ENCODE measurements at places on chromosomes 2 and 18.

DNA sequence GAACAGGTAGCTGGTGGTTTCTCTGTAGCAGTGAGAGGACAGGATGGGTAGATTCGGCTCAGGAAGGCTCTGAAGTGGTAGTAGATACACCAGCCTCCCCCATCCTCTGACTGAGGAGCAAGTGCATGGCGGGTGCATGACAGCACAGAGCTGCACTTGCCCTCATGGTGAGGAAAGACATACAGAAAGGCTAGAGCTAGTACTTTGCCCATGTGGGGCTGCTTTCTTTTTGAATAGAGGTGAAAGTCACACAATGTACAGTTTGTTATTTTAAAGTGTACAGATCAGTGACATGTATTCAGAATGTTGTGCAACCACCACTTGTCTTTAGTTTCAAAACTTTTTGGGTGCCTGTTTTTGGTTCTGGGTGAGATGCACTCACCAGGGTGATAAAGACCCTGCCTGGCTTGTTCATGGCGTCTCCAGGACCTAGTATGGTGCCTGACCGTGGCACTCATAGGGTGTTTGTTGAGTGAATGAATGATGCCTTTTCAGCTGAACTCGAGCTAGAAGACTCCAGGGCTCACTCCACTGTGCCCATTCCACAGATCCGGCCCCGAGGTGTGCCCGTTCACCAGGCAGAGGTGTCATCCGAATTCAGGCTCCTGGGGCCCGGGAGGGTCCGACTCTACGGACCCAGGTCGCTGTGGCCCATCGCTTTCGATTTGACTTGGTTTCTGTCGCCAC lies 421 bp upstream of the VAMP5 start:
- no peak for DNase-seq

DNA sequence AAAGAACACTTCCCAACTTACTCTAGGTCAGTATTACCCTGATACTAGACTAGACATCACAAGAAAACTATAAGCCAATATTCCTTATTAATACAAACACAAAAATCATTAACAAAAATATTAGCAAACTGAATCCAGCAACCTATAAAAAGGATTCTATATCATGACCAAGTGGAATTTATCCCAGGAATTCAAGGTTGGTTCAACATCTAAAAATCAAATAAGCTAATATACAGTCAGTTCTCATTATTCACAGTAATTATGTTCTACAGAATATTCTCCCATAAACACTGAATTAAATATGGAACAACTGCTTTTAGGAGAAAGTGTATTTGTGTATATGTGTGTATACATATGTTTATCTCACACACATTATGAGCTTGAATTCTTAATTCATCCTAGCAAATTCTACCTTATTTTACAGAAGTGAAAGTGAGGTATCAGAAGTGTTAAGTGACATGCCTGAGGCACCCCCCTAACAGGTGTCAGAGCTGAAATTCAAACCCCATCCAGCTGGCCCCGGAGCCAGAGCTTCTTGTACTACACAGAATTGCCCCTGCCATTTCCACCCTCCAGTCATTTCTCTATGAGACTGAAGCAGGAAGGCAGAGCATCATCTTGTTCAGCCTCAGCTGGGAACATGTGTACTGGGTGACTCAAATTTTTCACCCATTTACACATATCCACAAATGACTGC lies 77.8 kb downstream of the MALT1 start:
- DNase-seq = no peak

DNA sequence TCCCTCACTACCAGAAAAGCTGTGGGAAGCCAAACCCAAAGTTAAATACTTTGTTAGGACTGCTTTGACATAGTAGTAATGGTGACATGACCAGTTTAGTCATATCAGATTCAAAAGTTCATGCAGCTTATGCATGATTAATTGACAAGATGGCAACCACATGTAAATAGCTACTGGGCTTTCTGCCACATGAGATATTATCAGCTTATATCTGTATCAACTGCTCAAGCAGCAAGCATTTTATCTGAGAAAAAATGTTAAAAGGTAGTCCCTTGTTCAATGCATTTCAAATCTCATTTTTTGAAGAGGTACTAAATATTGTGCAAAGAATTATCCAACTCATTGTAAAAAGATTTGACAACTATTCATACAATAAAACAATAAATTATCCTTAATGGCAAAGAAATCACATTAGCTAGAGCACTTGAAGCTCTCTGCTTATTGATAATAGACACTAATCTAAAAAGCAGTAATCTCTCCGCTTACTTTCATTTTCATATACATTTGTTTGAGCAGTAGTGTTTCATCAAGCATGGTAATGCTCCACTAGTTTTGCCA lies 993.6 kb upstream of the NXPH2 start:
- no peak for DNase-seq

DNA sequence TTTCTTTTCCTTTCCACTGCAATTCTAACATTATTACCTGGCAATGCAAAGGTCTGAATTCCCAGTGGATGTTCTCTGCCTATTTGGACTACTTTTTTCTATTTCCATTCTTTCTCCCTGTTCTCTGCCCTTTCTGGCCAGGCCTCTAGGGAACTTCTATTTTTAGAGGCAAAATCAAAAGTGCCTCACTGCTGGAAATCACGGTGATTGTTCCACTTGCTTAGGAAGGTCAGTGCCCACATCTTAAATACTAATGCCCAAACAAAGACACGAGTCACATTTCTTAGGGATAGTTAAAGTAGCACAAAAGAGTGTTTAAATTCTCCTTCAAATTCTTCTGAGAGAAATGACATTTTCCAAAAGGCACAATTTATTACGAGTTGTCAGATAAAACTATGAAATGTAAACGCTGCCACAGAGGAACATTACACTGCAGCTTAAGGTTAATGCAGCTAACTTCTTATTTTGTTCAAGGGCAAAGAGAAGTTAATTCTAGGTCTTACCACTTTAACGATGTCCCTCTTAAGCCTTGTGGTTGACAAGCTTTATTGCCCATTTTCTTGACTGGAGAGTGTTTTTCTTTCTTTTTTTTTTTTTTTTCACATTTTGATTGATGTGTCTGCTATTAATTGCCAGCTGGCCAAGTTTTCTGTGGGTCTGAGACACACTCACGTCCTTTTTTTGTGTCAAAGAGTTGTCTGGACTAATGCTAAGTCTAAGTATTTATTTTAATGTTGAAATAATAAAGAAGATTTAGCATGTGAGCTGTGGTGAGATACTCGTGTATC lies 34.7 kb downstream of the ST6GAL2 start:
- no peak for DNase-seq

DNA sequence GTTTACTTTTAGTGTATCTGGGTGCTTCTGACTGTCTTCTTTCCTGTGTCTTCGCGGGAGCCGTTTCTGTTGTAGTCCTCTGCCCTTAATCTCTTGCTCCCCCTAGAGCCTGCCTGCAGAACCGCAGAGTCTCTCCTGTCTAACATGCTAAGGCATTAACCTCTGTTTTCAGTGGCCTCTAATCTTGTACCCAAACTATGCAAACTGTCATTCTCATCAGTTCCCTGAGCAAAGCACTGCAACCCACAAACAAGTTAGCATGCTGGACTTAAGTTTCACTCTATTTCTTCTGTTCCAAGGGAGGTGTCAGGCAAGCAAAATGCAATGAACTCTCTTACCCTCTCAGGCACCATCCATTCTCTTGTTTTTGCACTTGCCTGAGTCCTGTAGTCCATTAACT lies 138.4 kb downstream of the OTX1 start:
- no peak for DNase-seq

- DNase-seq = no peak
Measured at GRCh38 chr2:19963386-19963785, 26.5 kb downstream of the WDR35 start.

DNA sequence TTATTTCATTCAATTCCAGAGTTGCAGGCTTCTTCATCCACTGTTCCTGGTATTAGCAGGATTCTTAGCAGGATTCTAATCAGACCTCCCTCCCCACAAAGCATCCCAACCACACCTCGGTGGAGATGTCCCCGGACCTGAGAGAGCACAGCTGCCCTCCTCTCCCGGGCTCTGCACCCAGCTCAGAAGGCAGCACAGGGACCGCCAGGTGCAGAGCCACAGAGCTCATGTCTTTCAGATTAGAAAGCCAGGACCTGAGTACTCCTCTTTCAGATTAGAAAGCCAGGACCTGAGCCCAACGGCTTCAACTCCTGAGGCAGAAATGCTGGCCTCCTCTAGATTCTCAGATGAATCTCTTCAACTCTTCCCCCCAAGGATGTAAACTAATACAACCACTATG lies 152.3 kb downstream of the MYO5B start:
- DNase-seq = no peak

DNA sequence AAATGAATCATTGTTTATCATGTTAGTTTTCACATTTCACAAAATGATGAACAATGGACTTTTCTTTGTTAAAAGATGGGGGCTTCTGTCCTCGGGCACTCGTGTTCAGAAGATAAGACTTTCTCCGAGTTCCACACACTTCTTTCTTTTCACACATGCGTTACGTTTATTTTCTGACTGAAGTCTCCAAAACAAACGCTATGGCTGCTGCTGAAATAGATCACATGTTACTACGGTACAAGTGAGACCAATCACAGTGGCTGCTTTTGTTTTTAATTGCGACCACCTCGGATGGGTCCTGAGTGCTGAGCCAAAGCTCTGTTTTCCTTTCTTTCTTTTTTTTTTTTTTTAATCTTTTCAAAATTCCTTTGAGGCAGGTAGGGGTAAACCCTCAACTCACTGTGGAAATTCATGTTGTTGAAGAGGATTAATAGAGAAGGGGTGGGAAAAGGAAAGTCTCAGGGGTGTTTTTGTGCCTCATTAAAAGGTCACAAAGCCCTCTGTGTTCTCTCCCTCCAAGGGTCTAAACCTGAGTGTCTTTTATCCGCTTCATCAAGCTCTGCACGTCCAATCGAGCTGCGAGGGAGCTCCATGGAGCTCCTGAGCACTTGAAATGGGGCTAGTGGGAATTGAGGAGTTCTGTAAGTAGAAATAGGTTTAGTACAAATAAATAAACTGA lies 48.2 kb downstream of the ARL4C start:
- DNase-seq = no peak

GRCh38 chr2:152864601-152865149 lies 146.3 kb downstream of the ARL6IP6 start:
- DNase-seq = no peak

- DNase-seq = no peak
Measured at GRCh38 chr18:49752095-49752457, 61.3 kb downstream of the ACAA2 start.

- no peak for DNase-seq
Measured at GRCh38 chr2:168939918-168940317, 38.8 kb downstream of the G6PC2 start.

GRCh38 chr18:48333563-48333962 lies 75.6 kb downstream of the ZBTB7C start:
- peak; percentile 50 for DNase-seq

DNA sequence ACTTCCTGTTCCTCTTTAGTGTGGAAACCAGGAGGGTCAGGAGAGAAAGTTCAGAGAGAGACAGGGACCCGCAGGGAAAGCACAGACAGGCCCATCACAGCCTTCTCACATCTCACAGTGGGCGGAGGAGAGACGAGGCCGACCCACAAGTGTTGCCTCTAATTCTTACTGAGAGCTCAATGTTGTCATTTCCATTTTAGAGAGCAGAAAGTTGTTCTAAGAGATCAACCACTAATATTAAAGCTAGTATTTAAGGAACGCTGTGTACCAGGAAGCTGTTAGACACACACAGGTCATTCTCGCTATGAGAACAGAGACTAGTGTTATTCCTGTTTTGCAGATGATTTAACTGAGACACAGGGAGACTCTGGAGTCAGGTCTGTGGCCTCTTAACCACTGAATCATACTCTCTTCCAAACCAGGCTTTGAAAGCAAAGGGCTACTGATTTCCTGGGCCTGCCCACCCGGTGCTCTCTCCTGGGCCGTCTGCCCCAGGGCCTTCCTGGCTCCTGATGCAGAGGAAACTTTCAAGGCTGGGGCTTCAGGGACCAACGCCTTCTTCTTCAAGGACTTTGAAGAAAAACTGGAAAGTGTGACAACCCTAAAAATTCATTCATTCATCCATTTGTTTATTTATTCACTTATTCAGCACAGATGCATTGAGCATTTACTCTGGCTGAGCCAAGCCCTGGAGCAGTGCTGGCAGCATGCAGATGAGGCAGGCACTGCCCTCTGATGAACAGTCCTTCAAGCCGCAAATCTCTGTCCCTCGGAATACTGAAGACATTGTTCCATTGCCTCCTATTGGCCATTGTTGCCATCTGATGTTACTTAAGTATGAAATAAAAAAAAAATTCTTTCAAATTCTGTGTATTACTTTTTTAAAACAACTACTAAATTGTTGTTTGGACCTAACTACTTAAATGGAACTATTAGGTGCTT lies 37.2 kb upstream of the BIN1 start:
- DNase-seq = no peak

DNA sequence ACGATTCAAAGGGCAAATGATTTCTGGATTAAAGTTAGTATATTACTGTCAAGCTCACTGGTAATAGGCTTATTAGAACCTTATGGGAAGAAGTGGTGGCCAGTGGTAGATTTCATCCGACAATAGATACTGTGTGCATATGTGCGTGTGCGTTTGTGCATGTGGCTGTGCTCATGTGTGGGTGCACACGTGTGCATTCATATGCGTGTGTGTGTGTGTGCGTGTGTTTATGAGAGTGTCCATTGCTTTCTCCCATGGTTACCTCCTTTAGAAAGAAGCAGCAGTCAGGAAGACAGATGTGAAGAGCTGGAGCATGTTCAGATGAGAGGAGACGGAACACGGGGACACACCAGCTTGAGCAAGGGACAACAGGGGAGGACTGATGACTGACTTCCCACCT lies 8.9 kb upstream of the MROH2A start:
- no peak for DNase-seq

DNA sequence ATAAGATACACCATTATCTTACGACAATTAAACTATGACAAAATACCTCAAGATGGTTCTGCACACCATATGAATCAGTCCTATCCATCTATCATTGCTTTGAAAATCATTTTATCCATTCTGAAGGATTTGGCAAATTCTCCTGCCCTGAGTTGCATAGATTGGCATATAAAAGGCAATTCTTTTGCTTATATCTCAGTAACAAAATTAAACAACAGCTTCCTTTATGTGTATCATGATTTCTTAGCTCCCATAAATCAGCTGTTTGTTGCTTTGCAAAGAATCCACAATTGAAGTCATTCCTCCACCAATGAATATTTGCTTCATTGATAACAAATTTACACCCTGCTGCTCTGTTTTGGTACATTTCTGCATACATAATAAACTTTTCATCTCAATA lies 61.7 kb downstream of the ITGB6 start:
- DNase-seq = no peak

GRCh38 chr2:64952096-64952495 lies 37.1 kb upstream of the SLC1A4 start:
- DNase-seq = no peak

DNA sequence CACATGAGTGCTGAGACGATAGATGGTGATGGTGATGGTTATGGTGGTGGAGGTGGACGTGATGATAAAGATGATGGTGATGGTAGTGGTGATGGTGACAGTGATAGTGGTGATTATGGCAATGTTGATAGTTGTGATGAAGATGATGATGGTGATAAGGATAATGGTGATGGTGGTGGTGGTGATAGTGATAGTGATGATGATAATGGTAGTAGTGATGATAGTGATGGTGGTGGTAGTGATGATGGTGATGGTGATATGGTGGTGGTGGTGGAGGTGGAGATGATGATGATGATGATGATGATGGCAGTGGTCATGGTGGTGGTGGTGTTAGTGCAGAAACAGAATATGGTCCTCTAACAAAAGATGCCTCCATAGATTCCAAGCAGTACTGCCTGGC lies 10.3 kb downstream of the ANTXR1 start:
- DNase-seq = no peak
